ENCODE measurements at places on chromosomes 1 and 21.

GRCh38 chr1:28369371-28370238 is at the start of gene PHACTR4:
Gene PHACTR4 (plus strand): TSS chr1:28369740. CDS start chr1:28407448, 37,708 bp downstream.
- DNase-seq, result peak; percentile 64

DNA sequence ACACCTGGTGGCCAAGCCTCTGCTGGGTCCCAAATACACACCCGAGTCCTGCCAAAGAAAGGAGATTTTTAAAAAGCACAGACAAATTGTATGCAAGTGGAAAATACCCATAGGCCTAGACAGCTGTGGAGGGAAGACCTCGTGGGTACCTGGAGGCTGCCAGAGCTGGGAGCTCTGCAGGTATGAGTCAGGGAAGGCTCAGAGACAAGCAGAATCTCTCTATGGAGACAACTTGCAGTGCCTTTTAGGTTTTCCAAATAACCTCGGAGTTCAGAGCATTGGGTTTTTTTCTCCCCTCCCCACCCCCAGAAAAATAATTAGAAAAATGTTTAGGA is 127.7 kb downstream of the EDEM3 start:
- no peak for DNase-seq

DNA sequence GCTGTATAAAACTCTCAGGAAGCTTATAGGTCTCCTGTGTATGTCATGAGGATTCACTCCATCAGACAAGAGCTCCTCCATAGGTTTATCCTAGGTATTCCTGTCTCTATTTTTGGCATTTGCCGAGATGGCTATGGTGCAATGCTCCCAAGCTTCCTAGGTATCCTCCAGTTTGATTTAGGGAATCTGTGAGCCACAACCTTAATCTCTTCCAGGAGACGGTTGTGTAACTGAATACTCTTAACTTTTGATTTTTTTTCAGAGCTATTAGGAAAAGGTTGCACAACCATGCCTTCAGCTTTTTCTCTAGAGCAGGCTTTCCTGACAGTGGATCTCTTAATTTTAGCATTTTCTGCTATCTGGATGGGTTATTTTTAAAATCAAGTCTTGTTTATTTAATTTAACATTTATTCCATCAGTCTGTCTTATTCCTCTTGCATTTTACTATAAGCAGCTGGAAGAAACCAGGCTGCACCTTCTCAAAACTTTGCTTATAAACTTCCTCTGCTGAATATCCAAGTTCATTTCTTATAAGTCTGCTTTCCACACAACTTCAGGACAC is 69.4 kb upstream of the BACE2 start:
- DNase-seq, result no peak

DNA sequence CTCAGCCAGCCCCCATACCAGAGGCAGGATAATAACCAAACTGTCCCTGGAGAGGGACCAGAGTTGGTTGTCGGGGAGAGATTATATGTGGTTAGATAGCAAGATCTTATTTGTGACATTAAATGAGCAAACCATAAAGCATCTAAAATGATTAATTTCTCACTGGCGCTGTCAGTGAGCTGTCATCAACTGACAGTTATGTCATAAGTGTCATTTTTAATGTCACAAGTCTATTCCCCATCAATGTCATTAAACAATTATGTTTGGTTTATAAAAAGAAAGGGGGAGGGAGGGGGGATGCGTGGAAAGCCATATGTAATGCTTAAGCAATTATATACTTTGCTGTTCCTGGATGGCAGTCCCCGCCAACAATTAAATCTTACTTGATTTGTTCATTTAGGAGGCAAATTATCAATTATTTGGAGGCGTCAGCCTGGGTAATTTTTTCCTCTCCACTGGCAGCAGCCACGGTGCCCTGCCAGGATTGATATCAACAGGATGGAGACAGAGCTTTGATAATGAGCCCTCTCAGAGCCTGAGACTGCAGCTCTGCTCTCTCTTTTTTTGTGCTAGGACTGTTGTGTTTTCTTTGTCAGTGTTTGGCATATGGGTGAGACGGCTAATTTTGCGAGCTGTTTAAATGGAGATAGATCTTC is 333.6 kb upstream of the CAMK1G start:
- DNase-seq, result no peak

GRCh38 chr1:201024625-201024998 is 1.1 kb upstream of the KIF21B start:
- no peak for DNase-seq

- peak; percentile 58 for DNase-seq
Measured at GRCh38 chr1:226677027-226678020, 61.8 kb downstream of the ITPKB start.

DNA sequence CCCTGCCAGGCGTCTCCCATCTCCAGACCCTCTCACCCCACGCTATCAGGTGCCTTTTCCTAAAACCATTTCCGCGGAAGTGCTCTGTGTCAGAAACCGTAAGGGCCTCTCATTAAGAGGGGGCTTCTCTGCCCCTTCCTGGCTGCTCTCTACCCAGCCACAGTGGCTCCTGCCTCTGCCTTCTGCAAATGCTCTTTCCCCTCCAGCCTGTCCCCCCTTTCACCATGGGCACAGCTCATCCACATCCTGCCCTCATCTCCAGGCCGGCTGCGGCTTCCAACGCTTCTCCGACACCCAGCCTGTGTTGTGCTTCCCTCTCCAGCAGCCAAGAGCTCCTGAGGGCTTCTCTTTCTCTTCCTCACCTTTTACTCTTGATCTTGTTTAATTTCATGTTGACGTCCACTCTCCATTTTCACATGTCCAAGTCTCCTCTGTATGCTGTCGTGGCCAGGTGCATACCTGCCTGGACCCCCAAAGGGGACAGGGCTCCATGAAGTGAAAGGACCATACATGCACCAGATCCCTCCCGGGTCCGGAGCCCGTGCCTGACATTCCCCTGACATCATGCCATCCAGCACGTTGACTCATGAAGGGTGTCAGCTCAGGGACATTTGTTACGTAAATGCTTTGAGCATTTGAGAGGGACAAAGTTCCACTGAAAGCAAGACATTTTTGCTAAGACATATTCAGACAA is 306.5 kb downstream of the AJAP1 start:
- no peak for DNase-seq

- no peak for DNase-seq
Measured at GRCh38 chr1:46019348-46019747, 113.1 kb downstream of the PIK3R3 start.

DNA sequence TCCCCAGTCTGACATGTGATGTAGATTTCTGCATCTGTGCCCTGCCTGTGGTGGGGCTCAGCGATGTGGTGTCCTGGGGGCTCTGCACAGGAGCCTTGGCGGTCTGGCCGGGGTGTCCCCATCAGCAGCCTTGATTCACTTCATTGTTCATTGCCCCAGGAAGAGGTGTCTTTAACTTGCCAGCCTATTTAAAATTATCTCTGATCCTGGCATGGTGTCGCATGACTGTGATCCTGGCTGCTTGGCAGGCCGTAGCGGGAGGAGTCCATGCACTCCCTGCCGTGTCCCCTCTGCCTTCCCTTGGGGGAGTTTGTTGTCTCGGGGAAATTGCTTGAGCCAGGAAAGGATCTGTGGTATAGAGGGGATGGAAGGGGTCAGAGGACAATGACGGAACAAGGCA is 59.9 kb downstream of the TRIM11 start:
- DNase-seq, result no peak

DNA sequence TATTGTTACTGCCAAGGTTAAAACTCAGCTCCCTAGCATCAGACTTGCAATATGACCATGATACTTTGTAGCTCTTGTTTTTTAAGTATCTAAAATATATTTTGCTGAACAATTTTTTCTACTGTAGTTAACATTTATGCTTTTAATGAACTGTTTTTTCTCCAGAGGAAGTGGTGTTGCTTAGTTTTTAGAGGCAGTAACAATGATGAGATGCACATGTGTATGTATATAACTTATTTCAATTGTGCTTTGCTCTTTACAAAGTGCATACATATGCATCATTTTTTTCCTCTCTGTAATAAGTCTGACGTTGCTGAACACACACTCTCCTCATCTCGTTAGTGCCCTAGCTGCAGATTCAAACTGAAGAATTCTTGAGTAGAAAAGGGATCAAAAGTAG is 418.8 kb downstream of the ZP4 start:
- no peak for DNase-seq

DNA sequence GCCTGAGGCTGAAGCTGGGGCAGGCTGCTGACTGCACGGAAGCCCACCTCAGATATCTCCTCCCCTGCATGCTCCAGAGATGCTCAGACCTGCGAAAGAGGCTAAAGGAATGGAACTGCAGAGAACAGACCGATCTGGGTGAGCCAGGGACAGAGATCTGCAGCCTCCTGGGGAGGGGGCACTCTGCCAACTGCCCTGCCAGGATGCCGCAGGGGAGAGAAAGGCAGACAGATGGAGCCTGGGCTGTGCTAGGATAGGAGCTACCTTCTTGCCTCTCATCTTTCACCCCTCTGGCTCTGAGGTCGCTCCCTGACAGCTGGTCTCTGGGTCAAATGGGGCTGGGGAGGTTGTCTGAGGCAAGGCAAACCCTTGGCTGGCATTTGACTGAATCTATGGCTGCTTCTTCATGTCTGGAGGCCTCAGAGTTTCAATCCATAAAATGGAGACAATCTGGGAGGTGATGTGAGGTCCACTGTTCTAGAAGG is 238.2 kb downstream of the GRIK3 start:
- DNase-seq, result no peak

GRCh38 chr1:180734366-180734765 is 102.5 kb downstream of the XPR1 start:
- DNase-seq, result no peak

DNA sequence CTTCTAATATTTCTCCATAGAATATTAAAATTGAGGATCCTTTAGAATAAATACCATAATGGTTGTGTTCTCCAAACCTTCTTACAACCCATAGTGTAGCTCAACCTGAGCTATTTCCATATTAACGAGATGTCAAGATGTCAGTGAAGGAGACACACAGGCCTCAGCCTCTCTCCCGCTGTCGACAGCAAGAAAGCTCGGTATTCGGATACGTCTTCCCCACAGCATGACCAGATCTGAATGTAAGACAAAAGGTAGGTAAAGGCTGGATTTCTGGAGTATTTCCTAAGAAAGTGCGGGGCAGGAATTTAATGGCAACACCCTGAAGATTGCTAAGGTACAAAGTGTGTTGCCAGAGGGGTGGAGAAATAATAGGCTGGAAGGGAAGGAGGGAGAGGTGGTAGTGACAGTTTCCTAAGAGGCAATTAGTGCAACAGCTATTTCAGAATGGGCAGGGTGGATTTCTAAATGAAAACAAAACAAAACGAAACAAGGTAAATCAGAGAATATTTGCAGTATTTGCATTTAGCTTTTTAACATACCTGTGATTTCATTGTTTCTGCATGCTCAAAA is 1.7 kb downstream of the ADSS2 start:
- DNase-seq, result no peak

GRCh38 chr1:147062956-147063355 is 109.3 kb downstream of the PRKAB2 start:
- DNase-seq, result no peak

DNA sequence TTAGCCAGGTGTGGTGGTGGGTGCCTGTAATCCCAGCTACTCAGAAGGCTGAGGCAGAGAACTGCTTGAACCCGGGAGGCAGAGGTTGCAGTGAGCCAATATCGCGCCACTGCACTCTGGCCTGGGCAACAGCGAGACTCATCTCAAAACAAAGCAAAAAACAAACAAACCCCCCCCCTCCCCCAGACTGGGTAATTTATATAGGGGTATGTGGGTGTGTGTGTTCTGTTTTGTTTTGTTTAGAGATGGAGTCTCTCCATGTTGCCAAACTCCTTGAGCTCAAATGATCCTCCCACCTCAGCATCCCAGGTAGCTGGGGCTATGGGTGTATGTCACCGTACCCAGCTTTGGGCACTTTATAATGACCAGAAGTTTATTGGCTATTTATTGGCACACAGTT is 73.6 kb downstream of the SLC27A3 start:
- DNase-seq, result no peak

DNA sequence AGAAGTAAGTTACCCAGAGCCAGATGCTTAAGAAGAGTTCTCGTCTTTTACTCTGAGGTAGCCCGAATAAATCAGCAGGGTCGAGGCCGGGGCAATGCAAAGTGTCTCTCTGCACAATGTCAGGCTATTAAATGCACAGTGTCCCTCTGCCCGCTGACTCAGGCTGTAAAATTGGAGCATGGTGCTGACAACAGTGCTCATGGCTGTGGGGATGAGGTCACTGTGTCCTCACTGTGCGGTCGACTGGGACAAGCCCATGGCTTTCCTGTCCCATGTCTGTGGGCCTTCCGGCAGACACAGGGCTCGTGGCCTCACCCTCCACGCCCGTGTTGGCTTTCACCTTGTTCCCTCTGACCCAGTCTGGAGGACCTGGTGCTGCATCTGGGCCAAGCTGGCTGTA is 14.6 kb upstream of the SLC2A1 start:
- DNase-seq, result no peak

DNA sequence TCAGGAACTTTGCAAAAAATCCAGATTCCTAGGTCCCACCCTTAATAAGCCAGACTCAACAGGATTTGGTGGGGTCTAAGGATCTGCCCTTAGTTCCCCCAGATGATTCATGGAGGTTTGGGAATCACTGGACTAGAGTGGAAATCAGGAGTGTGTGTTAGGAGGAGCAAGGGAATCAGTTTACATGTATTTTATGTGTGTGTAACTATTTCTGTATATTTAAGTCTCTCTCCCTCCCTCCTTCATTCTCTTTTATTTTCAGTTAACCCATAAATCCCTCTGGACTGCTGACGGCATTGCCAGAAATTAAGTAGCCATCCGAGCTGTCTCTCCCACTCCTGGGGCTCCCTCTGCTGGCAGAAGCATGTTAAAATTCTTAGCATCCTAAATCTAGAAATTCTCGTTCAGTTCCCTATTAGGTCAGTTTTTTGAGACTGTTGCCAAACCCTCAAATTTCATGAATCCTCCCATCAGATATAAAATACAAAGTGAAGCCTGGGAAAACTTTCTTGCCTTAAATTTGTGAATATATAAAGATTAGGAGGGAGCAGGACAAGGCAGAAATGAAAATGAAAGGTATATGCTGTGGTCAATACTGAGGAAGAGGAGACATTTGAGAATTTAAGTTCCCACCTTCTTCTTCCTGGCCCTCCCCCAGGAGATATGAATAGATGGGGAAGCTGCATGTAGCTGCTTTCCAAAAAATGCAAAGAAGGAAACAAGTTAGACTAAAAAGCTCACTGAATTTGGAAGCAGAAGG is 11.7 kb upstream of the HSD11B1 start:
- DNase-seq, result no peak

- DNase-seq, result no peak
Measured at GRCh38 chr1:218521414-218522169, 176.5 kb downstream of the TGFB2 start.

DNA sequence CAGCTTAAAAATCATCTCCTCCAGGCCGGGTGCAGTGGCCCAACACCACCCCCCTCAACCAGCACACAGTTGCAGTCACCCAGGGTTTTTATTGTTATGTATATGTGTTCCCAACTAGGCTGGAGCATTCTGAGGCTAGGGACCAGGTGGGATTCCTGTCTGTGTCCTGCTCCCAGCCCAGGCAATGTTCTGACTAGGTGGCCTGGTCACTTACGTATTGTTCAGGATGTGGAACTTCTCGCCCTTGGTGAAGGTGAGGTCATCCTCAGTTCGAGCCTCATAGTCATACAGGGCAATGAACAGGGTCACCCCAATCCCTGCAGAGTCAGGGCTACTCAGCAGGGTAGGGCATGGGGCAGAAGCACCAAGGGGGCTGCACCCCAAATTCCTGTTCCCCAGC is 12.2 kb downstream of the FGR start:
- no peak for DNase-seq

- no peak for DNase-seq
Measured at GRCh38 chr1:197333041-197333440, 65.0 kb downstream of the CRB1 start.

GRCh38 chr1:52204696-52205095 is 62.8 kb downstream of the ZFYVE9 start:
- no peak for DNase-seq

GRCh38 chr1:150780510-150780909 is 14.9 kb upstream of the CTSS start:
- no peak for DNase-seq

All from stimulated activated CD8-positive, alpha-beta memory T cell treated with anti-CD3 and anti-CD28 coated beads, Interleukin-12 subunit alpha, Interleukin-12 subunit beta, amount 100 ng/mL, for 4 hours (primary cell).